ENCODE measurements at places on chromosomes 2 and 18. TPM values are rescaled to one million over a fixed set of nuclear protein-coding genes. Genes with fewer than 3 reads are reported as not detected.

The ASB18 gene
- 0.03 TPM for total RNA-seq

The TMEM247 gene
- not detected for total RNA-seq

The FSHR gene
- total RNA-seq = not detected

The VPS54 gene
- total RNA-seq = 16.2 TPM

The PTPRN gene
- total RNA-seq = 1.7 TPM

The LIMS2 gene
- total RNA-seq = 7.7 TPM

The PSMA8 gene
- not detected for total RNA-seq

The SCN9A gene
- 4.8 TPM for total RNA-seq

The GALR1 gene
- not detected for total RNA-seq

The PKP4 gene
- 22.9 TPM for total RNA-seq

The MCFD2 gene
- 115 TPM for total RNA-seq

The ANKRD30B gene
- not detected for total RNA-seq

The ANKRD29 gene
- 17.4 TPM for total RNA-seq

The KCNG2 gene
- total RNA-seq = not detected

The RAD51AP2 gene
- not detected for total RNA-seq

The PAPOLG gene
- 9.1 TPM for total RNA-seq

The LIPT1 gene
- 3.9 TPM for total RNA-seq

The NYAP2 gene
- total RNA-seq = not detected

The LIMS4 gene
- total RNA-seq = 0.74 TPM

The TRIM43 gene
- total RNA-seq = 0.13 TPM

The GPR45 gene
- not detected for total RNA-seq

The PLEKHH2 gene
- 2.3 TPM for total RNA-seq

The PCBP1 gene
- 396 TPM for total RNA-seq

The LAMA1 gene
- total RNA-seq = 0.17 TPM

The RNF152 gene
- 0.02 TPM for total RNA-seq

The GLI2 gene
- 26.1 TPM for total RNA-seq

The UGT1A4 gene
- total RNA-seq = not detected

The EIF2AK3 gene
- total RNA-seq = 25.8 TPM

The KCNK3 gene
- total RNA-seq = 0.81 TPM

The TUBB8B gene
- not detected for total RNA-seq

The PASK gene
- total RNA-seq = 7.5 TPM

The VIT gene
- not detected for total RNA-seq

The TDRD15 gene
- total RNA-seq = not detected

The ABCB11 gene
- 0.03 TPM for total RNA-seq

The PSME4 gene
- total RNA-seq = 46.4 TPM

The EFEMP1 gene
- total RNA-seq = 28.4 TPM

The CRACDL gene
- total RNA-seq = 3.2 TPM

The UGT1A10 gene
- total RNA-seq = 0.49 TPM

The DNER gene
- total RNA-seq = 11.1 TPM

The NR4A2 gene
- total RNA-seq = 2.0 TPM

The EN1 gene
- 0.87 TPM for total RNA-seq

The SALL3 gene
- total RNA-seq = not detected

The ELAC1 gene
- 4.4 TPM for total RNA-seq

The SPHKAP gene
- not detected for total RNA-seq

The FBXO15 gene
- 0.29 TPM for total RNA-seq

The RAB6D gene
- total RNA-seq = not detected

The MALL gene
- 166 TPM for total RNA-seq
